K562 (cell line): ENCODE measurements at places on chromosomes 5 and 9. TPM values are rescaled to one million over a fixed set of nuclear protein-coding genes. Genes with fewer than 3 reads are reported as not detected.

DNA sequence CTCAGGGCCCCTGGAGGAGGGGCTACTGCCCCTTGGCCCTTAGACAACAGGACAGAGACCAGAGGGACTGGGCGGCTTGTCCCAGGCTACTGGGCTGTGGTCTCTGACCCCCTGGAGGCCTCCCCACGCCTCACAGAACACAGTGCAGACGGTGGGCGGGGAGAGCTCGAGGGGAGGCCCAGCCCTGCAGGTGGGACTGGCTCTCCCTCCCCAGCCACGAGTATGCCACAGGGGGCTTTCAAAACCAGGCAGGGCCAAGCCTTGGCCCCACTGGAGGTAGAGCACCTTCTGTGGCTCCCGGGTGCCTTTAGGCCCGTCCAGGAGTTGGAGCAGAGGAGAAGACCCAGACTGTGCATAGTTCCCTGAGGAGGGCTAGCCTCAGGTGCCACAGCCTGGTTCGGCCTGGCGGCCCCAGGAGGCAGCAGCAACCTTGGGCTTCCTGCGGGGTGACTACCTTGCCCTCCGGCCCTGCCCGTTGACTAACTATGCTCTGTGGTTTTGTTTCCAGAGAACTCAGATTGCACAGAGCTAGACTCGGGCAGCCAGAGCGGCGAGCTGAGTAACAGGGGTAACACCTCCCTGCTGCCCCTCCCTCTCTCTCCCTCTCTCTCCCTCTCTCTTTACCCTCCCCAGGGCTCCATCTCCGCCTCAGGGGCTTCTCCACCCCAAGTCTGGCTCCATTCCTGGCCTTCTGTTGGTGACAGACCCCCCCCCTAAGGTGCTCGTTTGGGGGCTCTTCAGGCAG, 15.5 kb downstream of the CARD19 start:
- H3K4me3 ChIP-seq, result no peak overlapping the region
- no peak overlapping the region for H3K27ac ChIP-seq
- H3K4me1 ChIP-seq, result peaks cover 48% of the 10 kb centered on the region
- H3K27me3 ChIP-seq, result no peaks in the 10 kb centered on the region

- peaks cover 2% of the 10 kb centered on the region; the same call in 1 of the 3 replicates for H3K36me3 ChIP-seq
- H3K27me3 ChIP-seq, result no peaks in the 10 kb centered on the region
- no peak overlapping the region for H3K27ac ChIP-seq
Observed at GRCh38 chr9:105510024-105510423, 47.9 kb upstream of the FKTN start.

DNA sequence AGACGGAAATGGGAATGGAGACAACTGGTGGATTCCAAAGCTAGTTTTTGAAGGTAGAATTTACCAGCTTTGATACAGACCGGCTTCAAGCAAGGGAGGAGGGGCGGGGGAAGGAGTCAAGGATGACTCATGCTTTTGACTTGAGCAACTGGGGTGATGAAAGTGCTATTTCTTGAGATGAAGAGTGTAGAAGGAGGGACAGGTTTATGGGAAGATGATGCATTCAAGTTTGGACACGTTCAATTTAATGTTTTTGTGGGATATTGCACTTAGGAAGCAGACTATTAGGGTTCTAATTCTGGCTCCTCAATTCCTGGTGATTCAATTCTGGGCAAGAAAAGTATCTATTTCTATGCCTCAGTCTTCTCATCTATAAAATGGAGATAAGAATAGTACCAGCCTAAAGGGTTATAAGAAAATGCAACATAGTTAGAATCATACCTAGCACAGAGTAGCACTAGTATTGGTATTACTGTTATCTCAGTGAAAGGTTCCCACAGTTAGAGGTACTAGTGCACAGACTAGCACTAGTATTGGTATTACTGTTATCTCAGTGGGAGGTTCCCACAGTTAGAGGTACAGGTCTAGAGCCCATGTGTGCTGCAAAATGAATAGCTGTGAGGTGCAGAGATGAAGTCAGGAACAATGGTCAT, 4.6 kb downstream of the NIPAL4 start:
- peaks cover 7% of the 10 kb centered on the region; the same call in 1 of the 2 replicates for H3K4me1 ChIP-seq
- no peak overlapping the region for H3K27ac ChIP-seq
- H3K27me3 ChIP-seq, result peaks cover 21% of the 10 kb centered on the region; the same call in 1 of the 2 replicates
- no peak overlapping the region for H3K4me3 ChIP-seq
- no peaks in the 10 kb centered on the region for H3K36me3 ChIP-seq
- DNase-seq, result peak; percentile 54

- H3K4me1 ChIP-seq, result no peaks in the 10 kb centered on the region
- H3K36me3 ChIP-seq, result no peaks in the 10 kb centered on the region
- H3K27me3 ChIP-seq, result peaks cover 8% of the 10 kb centered on the region; the same call in 2 of the 3 replicates
- H3K27ac ChIP-seq, result no peak overlapping the region
Observed at GRCh38 chr9:34980181-34980761, 9.3 kb upstream of the DNAJB5 start.

- DNase-seq, result no peak
- H3K36me3 ChIP-seq, result peaks cover 2% of the 10 kb centered on the region; the same call in 1 of the 3 replicates
- H3K27me3 ChIP-seq, result no peaks in the 10 kb centered on the region
- H3K27ac ChIP-seq, result peak overlapping the region; percentile 70; the same call in 1 of the 3 replicates
- H3K4me1 ChIP-seq, result peaks cover 4% of the 10 kb centered on the region
Observed at GRCh38 chr9:77927265-77927664, 104.3 kb downstream of the GNAQ start.

DNA sequence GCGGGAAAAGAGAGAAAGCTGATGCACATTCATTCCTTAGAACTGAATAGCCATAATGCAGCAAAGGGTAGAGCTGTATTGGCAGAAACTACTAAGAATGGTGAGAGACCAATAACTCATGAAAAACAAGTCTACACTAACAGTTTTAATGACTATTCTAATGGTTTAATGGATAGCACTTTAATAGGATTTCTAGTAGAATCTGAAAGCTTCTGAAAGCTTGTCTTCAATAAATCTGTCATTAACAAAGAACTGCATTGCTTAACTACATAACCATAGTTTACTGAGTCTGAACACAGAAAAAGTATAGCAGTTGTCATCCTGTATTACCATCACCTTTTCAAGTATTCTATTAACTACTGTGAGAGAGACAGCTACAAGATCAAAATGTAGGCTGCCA, 617.8 kb upstream of the DMAC1 start:
- no peaks in the 10 kb centered on the region for H3K36me3 ChIP-seq
- H3K27me3 ChIP-seq, result no peaks in the 10 kb centered on the region
- H3K4me1 ChIP-seq, result no peaks in the 10 kb centered on the region
- H3K4me3 ChIP-seq, result no peak overlapping the region

- H3K4me3 ChIP-seq, result no peak overlapping the region
- no peaks in the 10 kb centered on the region for H3K36me3 ChIP-seq
- no peak for DNase-seq
- H3K27me3 ChIP-seq, result no peaks in the 10 kb centered on the region; the same call in 2 of the 3 replicates
Observed at GRCh38 chr5:136242136-136242535, 49.2 kb upstream of the SMIM32 start.

GRCh38 chr5:155091768-155092717, 78.5 kb downstream of the KIF4B start:
- no peaks in the 10 kb centered on the region for H3K27me3 ChIP-seq
- H3K36me3 ChIP-seq, result no peaks in the 10 kb centered on the region
- no peak overlapping the region for H3K27ac ChIP-seq
- DNase-seq, result no peak
- H3K4me1 ChIP-seq, result no peaks in the 10 kb centered on the region

GRCh38 chr5:177432839-177433657, 6.6 kb downstream of the GRK6 start:
- H3K4me3 ChIP-seq, result no peak overlapping the region
- H3K27ac ChIP-seq, result no peak overlapping the region; the same call in 2 of the 3 replicates
- peaks cover 16% of the 10 kb centered on the region for H3K4me1 ChIP-seq
- no peaks in the 10 kb centered on the region for H3K27me3 ChIP-seq
- H3K36me3 ChIP-seq, result peaks cover 98% of the 10 kb centered on the region; the same call in 2 of the 3 replicates
- DNase-seq, result no peak

- H3K27ac ChIP-seq, result no peak overlapping the region
- H3K36me3 ChIP-seq, result no peaks in the 10 kb centered on the region
- H3K4me3 ChIP-seq, result no peak overlapping the region
- DNase-seq, result no peak
- H3K27me3 ChIP-seq, result peaks cover 5% of the 10 kb centered on the region
- H3K4me1 ChIP-seq, result no peaks in the 10 kb centered on the region
Observed at GRCh38 chr5:113223831-113224604, 210.8 kb downstream of the TSSK1B start.

DNA sequence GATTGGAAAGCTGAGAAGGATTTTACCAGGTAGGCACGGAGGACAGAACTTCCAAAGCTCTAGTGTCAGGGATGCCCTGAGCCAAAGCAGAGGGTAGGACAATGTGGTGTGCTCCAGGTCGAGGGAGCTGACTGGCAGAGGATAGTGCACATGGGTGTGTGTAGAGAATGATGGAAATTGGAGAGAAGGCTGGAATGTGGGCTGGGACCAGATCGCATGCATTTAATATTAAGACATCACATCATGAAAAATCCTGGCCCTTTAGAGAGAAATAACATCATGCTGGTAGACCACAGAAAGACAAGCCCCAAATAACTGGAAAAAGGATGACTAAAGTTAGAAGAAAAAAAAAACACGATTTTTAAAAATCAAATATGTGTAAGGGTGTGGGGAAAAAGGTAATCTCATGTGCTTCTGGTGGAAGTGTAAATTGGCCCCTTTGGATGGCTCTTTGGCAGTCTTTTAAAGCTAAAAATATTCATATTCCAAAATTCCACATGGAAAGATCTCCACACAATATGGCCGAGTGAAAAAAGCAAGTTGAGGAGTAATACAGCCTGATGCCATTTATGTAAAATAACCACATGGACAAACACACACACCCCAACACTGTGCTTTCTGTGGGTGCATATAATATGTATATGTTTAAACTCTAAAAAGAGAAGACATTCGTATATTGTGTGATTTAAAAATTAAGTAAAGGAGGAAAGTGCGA, 67.0 kb upstream of the TGFBR1 start:
- H3K27ac ChIP-seq, result no peak overlapping the region
- no peaks in the 10 kb centered on the region for H3K27me3 ChIP-seq
- no peak overlapping the region for H3K4me3 ChIP-seq
- H3K36me3 ChIP-seq, result no peaks in the 10 kb centered on the region
- no peaks in the 10 kb centered on the region for H3K4me1 ChIP-seq

DNA sequence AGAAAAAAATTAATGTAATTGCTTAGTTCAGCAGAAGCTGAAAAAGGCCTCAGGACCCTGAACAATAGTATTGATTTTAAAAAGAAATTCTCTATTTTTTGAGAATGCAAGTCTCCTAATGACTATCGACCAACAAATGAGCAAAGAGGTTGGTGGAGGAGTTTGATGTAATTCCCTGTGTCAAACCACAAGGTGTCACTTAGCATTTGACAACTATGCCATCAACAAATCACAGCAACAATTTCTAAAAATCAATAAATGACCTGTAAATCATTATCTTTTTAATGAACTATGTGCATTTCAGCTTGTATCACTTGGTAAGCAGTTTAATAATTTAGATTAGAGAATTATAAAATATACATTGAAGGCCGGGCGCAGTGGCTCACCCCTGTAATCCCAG, 133.7 kb downstream of the PRELID2 start:
- H3K27me3 ChIP-seq, result no peaks in the 10 kb centered on the region
- 0 out of 3 replicates have a peak, but pooled peaks cover 2% of the 10 kb centered on the region for H3K4me1 ChIP-seq
- H3K27ac ChIP-seq, result no peak overlapping the region
- no peak for DNase-seq
- no peak overlapping the region for H3K4me3 ChIP-seq

Gene NRARP
- polyA plus RNA-seq, result 13.8 and 17.8 TPM in 2 replicates

Gene PCDHB9
- not detected in 2 replicates for polyA plus RNA-seq
